ENCODE measurements at places on chromosomes 3 and 15. TPM values are rescaled to one million over a fixed set of nuclear protein-coding genes. Genes with fewer than 3 reads are reported as not detected.

- peaks cover 6% of the 10 kb centered on the region for H3K36me3 ChIP-seq
- peak overlapping the region; percentile 99 for H3K27ac ChIP-seq
- no peaks in the 10 kb centered on the region for H3K27me3 ChIP-seq
Observed at GRCh38 chr3:39150148-39150802, 3.1 kb downstream of the CSRNP1 start.

DNA sequence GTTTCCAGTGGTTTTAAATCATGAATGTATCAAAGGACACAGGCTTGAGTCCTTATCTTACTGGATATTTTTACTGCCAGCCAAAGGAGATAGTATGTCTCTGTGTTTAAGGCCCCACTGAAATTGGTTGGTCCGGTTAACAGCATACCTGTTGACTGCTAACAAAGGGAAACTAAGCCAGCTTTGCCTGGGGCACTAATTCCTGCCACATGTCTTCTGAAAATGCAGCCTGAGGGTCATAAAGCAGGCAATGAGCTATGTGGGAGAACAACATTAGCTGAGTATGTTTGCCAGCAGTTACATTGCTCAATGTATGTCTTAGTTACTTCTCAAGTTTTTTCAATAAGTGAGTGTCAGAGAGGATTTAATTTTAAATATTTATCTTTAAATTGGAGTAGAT, 12.4 kb downstream of the PLS1 start:
- H3K4me3 ChIP-seq, result no peak overlapping the region
- H3K27ac ChIP-seq, result no peak overlapping the region

DNA sequence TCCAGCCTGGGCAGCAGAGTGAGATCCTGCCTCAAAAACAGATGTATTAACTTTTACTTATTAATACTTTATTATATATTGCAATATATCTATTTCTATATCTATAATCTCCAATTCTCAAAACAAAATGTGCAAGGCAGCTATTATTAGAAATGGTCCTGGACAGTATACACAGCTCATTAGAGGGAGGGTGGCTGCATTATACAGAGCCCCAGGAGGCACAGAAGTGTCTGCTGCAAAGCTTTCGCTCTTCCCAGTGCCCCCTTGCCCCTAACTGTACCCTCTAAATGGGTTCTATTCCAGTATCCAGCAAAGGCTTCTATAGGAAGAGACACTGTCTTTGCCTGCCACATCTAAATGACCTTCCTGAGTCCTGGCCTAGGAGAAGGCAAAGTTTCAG, 24.5 kb downstream of the ARL14 start:
- no peak for DNase-seq
- no peaks in the 10 kb centered on the region for H3K36me3 ChIP-seq
- H3K27me3 ChIP-seq, result no peaks in the 10 kb centered on the region
- peaks cover 17% of the 10 kb centered on the region for H3K4me1 ChIP-seq
- no peak overlapping the region for H3K27ac ChIP-seq
- H3K4me3 ChIP-seq, result no peak overlapping the region

- H3K36me3 ChIP-seq, result no peaks in the 10 kb centered on the region
- no peak overlapping the region for H3K4me3 ChIP-seq
- H3K27ac ChIP-seq, result no peak overlapping the region
- no peaks in the 10 kb centered on the region for H3K4me1 ChIP-seq
- no peaks in the 10 kb centered on the region for H3K27me3 ChIP-seq
- DNase-seq, result no peak
Observed at GRCh38 chr3:147900851-147901250, 491.7 kb downstream of the ZIC1 start.

DNA sequence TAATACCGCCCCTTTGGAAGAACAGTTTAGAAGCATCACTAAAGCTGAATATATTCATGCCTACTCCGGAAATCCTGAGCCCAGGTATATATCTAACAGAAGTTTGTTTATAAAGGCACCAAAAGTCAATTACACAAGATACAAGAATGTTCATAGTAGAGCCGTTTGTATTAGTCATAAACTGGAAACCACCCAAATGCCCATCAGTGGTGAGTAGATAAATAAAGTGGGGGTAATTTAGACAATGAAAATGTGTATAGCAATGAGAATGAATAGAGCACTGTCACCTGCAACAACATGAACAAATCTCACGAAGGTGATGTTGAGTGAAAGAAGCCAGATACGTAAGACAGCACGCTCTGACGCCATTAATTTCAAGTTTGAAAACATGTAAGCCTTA, 68.3 kb upstream of the GLCE start:
- H3K36me3 ChIP-seq, result no peaks in the 10 kb centered on the region
- H3K4me1 ChIP-seq, result peaks cover 12% of the 10 kb centered on the region
- H3K4me3 ChIP-seq, result no peak overlapping the region

- peak overlapping the region; percentile 30 for H3K27ac ChIP-seq
Observed at GRCh38 chr15:67879440-67880129, 39.7 kb upstream of the RNU6-1 start.

DNA sequence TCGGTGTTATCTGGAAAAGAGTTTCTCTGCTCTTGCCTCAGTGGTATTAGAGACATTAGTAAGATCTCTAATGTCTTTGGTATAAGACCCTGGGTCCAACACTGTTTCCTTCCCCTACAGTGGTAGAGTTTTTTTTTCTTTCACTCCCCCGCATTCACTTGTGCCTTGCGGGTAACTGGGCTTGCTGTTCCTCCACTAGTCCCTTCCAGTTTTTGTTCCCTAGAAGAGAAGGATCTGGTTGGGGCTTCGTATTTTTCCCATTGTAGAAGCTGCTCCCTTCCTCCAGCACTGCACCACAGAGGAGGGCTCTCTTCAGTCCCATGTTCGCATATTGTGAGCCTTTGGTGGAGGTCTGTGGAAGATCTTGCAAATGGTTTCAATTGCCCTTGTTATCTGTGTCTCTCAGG, 13.7 kb downstream of the CTDSPL2 start:
- H3K27ac ChIP-seq, result peak overlapping the region; percentile 52
- DNase-seq, result no peak
- peaks cover 11% of the 10 kb centered on the region for H3K4me1 ChIP-seq
- H3K4me3 ChIP-seq, result no peak overlapping the region

DNA sequence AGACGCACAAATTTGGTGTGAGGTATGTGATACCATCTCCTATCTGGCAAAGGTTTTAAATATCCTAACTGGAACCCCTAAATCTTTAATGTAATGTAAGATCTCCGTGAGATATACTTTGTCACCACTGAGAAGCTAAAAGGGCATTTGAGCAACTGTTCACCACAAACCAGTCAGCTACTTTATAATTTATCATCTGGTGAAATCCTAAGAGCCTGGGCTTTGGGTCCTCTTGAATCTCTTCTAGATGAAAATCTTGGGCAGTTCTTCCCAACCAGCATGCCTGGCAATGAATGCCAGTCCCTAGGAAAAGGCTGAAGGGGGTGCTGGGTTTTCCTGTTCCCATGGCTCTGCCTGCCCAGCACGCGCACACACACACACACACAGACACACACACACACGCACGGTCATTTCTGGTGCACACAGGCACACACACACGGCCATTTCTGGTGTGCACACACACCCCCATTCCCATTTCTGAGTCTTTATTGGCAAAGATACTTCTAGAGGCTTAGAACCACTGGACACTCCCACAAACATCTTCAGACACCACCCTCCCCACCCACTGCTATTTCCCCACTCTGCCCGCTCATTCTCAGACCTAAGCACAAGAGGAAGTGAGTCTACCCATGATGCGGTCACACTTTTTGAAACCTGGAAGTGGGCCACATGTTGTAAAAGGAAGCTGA, 72.6 kb downstream of the MYO1E start:
- H3K27me3 ChIP-seq, result no peaks in the 10 kb centered on the region
- peaks cover 20% of the 10 kb centered on the region for H3K4me1 ChIP-seq
- H3K4me3 ChIP-seq, result no peak overlapping the region
- DNase-seq, result no peak
- H3K27ac ChIP-seq, result no peak overlapping the region

DNA sequence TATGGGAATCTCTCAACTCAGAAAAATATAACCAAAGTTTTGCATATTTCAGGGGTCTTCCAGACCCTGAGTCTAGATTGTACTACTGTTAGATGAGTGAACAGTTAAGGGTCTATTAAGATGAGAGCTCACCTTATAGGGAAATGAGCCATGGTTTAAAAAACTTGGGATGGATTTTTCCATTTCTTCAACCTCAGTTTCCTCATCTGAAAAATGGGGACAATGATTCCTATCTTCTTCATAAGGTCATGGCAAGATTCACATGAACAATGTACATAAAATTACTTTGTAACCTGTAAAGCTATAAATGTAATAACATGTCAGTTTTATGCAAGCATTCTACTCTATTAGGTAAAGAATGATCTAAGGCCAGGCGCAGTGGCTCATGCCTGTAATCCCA, 28.7 kb downstream of the NPTN start:
- no peaks in the 10 kb centered on the region for H3K27me3 ChIP-seq
- H3K27ac ChIP-seq, result no peak overlapping the region
- H3K36me3 ChIP-seq, result no peaks in the 10 kb centered on the region
- H3K4me1 ChIP-seq, result peaks cover 12% of the 10 kb centered on the region

DNA sequence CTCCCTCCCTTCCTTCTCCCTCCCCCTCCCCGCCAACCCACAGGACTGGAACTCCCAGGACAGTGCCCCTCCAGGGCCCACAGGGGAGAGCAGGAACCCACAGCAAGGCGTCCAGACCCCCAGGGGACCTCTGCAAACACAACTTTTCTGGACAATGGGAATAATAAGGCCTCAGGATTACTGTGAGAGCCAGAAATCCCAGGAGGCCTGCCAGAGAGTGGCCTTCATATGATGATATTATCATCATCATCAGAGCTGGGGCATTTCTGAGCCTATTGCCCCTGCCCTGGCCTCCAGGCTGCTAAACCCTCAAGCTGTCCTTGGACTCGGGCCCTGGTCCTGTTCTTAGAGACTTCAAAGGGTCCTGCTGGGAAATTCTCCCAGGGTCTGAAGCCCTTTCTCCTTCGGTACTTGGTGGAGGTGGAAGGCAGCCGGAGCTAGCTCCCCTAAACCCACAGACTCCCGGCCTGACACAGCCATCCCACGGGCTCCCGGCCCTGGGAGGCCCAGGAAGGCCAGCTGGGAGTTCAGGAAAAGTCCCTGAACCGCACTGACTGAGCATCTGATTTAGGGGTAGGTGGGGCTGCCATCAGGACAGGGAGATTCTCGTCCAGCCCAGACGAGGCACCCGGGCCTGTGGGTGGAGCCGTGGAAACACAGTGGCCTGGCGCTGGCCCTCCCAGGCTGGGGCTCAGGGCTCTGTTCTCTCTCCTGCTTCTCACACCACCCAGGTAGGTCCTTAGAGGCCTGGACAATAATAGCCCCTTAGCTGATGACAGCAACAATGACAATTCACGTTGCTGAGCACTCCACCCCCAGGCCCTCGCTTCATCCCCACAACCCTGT, 4.9 kb downstream of the CALML4 start:
- DNase-seq, result no peak
- peaks cover 3% of the 10 kb centered on the region for H3K36me3 ChIP-seq
- peak overlapping the region; percentile 34 for H3K27ac ChIP-seq
- H3K4me3 ChIP-seq, result no peak overlapping the region

DNA sequence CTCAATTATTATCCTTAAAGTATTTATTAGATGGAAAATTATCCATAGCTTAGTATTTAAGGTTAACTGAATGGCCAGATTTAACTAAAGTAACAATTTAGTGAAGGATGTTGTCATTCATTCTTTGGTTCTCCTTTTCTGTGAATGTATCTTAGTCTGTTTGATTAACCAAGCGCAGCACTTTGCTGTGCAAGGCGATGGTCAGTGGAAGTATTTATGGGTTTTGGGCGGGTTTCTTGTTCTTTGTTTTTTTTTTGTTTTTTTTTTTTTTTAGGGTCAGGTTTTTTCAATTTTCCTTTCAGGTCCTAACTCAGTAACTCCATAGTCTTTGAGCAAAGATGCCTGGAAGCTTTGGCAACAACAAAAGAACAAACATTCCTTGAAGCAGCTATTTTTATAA, 328.8 kb downstream of the PTPRG start:
- H3K27ac ChIP-seq, result no peak overlapping the region

- H3K27me3 ChIP-seq, result no peaks in the 10 kb centered on the region
- H3K4me1 ChIP-seq, result peaks cover 53% of the 10 kb centered on the region
- H3K27ac ChIP-seq, result peak overlapping the region; percentile 92
- peak overlapping the region; percentile 79 for H3K4me3 ChIP-seq
Observed at GRCh38 chr3:64267721-64268604, 42.7 kb upstream of the PRICKLE2 start.

GRCh38 chr3:35936571-35936970, 297.2 kb downstream of the ARPP21 start:
- no peaks in the 10 kb centered on the region for H3K36me3 ChIP-seq
- H3K27me3 ChIP-seq, result no peaks in the 10 kb centered on the region
- H3K4me1 ChIP-seq, result peaks cover 20% of the 10 kb centered on the region
- DNase-seq, result no peak

DNA sequence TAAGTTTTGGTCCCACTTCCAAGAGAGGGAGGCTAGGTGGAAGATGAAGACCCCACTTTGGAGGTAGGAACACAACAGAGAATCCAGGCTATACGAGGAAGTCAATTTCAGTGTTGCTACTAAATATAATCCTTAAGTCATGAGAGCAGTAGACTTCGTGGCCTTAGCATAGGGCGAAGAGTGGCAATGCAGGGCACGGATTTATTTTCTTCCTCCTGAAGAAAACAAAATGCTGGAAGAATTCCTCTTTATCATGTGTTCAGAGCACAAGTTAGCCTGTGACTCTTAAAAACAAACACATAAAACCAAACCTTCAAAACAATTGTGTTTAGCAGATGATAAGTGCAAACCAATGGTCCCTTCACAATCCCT, 19.4 kb downstream of the BCL2L10 start:
- H3K4me1 ChIP-seq, result peaks cover 10% of the 10 kb centered on the region
- H3K4me3 ChIP-seq, result no peak overlapping the region
- peaks cover 2% of the 10 kb centered on the region for H3K36me3 ChIP-seq
- no peaks in the 10 kb centered on the region for H3K27me3 ChIP-seq
- no peak overlapping the region for H3K27ac ChIP-seq

DNA sequence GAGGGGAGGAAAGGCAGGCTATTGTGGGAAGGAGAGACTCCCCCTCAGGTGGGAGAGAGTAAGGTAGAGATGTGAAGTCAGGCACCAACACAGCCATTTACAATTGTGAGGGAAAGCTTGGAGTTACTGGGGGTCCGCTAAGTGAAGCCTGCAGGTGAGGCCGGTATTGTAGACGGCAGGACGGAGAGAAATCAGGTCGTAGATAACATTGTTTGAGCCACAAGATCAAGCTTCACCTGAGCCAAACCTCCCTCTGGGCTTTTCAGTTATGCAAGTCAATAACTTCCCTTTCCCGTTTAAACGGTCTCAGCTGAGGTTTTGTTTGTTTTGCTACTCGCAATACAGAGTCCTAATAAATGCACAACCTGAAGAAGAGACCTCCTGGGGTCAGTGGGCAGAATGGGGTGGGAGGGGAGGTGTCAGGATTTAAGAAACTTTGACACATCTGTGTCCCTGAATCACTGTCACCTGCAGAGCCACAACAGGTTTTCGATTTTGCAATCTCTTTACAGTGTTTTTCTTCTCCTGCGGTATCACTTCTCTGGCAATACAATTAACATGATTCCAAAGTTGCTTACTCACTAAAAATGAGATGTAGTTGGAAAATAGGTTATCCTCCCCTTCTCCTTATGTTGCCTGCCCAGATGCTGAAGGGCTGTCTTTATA, 72.0 kb upstream of the GLCE start:
- peaks cover 17% of the 10 kb centered on the region for H3K4me1 ChIP-seq
- no peak for DNase-seq
- H3K4me3 ChIP-seq, result no peak overlapping the region
- no peak overlapping the region for H3K27ac ChIP-seq
- peaks cover 21% of the 10 kb centered on the region for H3K27me3 ChIP-seq

The CEP19 gene
- 2.1 TPM for total RNA-seq

The TIGIT gene
- not detected for total RNA-seq

The PRR20G gene
- not detected for total RNA-seq

The DPPA4 gene
- total RNA-seq, result 87.7 TPM
